ENCODE measurements at places on chromosomes 6 and 20. TPM values are rescaled to one million over a fixed set of nuclear protein-coding genes. Genes with fewer than 3 reads are reported as not detected.

Gene PPP1R11
- 40.0 TPM for total RNA-seq

GRCh38 chr6:11172501-11173327 lies 59.8 kb downstream of the NEDD9 start:
- peak; percentile 77 for DNase-seq

DNA sequence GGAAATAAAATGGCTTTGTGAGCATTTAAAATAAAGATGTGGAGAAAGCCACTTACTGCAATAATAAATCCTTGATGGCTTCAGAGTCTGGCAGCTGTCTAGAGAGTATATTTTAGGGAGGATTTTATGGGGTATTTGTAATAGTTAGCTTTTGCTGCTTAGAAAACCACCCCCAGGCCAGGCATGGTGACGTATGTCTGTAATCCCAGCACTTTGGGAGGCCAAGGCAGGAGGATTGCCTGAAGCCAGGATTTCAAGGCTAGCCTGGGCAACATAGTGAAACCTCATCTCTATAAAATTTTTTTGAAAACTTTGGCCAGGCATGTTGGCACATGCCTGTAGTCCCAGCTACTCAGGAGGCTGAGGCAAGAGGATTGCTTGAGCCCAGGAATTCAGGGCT lies 63.8 kb downstream of the ISM1 start:
- DNase-seq, result no peak

Gene PROKR2
- total RNA-seq, result not detected

- DNase-seq, result no peak
These were observed 145.7 kb downstream of the RFX6 start for GRCh38 chr6:117022774-117023173.

- no peak for DNase-seq
These were observed 7.4 kb downstream of the CPNE1 start for GRCh38 chr20:35657271-35657670.

GRCh38 chr6:44041461-44042260 lies 85.6 kb downstream of the MRPL14 start:
- DNase-seq, result peak; percentile 40

DNA sequence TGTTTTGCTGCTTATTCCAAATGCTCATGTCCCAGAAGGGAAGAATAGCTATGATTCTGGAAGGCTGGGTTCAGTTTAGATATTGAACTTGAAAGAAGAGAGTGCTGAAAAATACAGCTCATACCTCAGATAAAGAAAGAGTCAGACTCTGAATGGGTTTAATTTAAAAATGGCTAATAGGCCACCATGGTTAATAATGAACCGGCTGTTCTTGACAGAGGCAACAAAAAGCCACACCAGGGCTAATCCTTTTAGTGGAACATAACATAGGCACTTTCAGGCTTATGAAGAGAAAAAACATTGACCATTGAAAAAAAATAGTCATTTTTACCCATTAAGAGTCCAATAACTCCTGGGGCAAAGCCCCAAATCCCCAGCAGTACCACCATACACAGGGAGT lies 59.4 kb downstream of the TNFRSF21 start:
- DNase-seq, result no peak

DNA sequence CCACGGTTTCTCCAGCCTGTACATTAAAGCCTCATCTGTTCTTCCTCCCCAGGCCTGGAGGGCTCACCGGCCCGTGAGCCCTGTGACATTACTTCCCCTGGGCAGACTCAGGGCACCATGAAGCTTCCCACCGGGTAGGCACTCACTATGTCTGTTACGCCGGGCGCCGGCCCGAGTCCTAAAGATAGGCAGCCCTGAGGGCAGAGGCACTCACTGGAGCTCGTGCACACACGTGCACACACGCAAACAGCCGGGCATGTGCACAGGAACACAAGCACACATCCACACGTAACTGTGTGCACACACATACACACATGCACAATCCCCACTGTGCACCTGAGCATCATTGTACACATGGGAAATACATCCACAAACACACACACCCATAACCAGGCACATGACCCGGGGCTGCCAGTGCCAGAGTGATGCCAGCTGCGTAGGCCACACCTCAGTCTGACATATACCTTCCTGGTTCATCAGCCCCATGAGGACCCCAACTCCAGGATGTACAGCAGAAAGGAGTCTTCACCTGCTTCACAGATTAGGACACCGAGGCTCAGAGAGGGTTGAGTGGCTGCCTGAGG lies 83.7 kb downstream of the YTHDF1 start:
- peak; percentile 72 for DNase-seq

DNA sequence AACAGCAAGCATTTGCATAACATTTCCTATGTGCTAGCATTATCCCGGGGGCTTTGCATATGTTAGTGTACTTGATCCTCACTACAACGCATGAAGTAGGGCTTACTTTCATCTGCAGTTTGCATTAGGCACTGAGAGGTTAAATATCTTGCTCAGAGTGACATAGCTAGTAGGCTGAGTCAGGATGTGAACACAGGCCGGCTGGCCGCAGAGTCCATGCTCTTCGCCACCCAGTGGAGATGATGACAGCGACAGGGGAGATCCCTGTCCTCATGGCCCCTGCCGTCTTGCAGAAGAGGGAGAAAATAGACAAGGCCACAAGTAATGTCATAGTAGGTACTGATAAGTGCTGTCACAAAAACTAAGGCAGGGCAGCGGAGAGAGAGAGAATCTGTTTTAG lies 46.9 kb downstream of the LYRM4 start:
- peak; percentile 57 for DNase-seq

DNA sequence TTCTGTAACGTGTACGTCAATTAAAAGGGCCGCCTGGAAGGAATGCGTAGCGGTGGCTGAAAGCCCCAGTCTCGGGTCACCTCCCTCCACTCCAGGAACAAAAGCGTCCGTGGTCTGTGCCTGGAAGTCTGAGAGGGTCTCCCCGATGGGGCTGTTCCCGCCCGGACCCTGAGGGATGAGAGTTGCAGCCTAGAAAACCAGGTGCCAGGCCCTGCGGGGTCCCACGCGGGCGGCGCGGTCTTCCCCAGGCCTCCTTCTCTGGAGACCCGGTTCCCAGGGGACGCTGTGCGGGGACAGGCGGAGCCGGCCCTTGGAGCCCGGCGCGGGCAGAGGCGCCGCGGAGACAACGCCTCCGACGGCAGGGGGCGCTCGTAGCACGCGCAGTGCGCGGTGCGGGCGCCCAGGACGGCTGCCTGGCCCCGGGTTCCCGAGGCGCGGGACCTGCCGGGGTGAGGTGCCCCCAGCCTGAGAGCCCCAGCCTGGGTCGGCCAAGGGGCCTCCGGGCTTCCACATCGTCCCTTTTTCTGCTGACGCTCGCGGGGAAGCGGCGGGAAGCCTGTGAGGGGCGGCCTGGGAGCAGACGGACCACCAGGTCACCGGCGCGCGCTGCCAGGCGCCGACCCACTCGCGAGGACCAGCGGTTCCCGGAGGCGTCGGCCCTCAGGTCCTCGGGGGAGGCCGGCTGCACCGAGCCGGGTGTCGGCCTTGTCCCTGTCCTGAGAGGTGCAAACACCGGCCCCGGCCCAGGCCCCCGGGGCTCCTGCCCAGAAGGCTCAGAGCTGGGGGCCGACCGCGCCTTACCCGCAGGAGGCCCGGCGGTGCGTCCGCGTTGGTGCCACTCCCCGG lies 5.3 kb upstream of the FOXC1 start:
- peak; percentile 82 for DNase-seq

Gene SUMO4
- 6.9 TPM for total RNA-seq

Gene NRSN1
- not detected for total RNA-seq

Gene ADGRB3
- total RNA-seq, result 5.4 TPM

DNA sequence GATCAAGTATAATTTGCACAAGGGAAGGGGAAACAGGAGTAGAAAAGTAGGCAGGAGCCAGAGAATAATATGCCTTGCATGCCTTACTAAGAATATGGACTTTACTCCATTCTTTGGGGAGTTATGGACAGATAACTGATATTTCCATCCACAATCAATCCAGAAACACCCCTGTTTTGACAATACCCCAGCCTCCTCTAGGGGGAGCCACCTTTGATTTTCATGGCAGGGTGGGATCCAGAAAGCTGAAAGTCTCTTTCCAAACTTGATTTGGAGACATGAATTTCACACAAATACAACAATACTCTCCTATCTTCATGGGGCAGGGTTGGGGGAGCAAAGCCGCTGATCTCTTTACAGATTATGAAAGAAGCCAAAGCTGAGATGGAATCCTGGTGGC lies 404.1 kb downstream of the FOXA2 start:
- no peak for DNase-seq

Gene DOK5
- total RNA-seq, result 9.1 TPM

Gene GDAP1L1
- total RNA-seq, result not detected

GRCh38 chr6:144546807-144547206 lies 261.7 kb downstream of the UTRN start:
- no peak for DNase-seq

DNA sequence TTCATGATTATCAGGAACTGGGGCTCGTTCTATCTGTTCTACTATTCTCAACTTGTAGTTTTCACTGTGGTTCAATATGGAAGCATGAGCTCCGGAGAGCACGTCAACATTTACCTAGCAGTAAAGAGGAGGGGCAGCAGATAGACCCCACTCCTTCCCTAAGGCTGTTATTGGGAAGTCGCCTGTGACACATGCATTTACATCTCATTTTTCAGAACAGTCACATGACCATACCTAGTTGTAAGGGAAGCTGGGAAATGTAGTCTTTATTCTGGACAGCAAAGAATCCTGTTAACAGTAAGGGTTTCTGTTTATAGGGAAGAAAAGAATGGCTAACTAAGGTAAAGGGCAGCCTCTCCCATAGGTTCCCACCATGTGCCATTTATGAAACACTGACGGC lies 158.3 kb downstream of the ZFP64 start:
- DNase-seq, result no peak

Gene KCNK16
- total RNA-seq, result not detected

Gene PAX1
- not detected for total RNA-seq

- peak; percentile 79 for DNase-seq
These were observed 5.8 kb upstream of the KIAA0408 start for GRCh38 chr6:127464881-127465459.

DNA sequence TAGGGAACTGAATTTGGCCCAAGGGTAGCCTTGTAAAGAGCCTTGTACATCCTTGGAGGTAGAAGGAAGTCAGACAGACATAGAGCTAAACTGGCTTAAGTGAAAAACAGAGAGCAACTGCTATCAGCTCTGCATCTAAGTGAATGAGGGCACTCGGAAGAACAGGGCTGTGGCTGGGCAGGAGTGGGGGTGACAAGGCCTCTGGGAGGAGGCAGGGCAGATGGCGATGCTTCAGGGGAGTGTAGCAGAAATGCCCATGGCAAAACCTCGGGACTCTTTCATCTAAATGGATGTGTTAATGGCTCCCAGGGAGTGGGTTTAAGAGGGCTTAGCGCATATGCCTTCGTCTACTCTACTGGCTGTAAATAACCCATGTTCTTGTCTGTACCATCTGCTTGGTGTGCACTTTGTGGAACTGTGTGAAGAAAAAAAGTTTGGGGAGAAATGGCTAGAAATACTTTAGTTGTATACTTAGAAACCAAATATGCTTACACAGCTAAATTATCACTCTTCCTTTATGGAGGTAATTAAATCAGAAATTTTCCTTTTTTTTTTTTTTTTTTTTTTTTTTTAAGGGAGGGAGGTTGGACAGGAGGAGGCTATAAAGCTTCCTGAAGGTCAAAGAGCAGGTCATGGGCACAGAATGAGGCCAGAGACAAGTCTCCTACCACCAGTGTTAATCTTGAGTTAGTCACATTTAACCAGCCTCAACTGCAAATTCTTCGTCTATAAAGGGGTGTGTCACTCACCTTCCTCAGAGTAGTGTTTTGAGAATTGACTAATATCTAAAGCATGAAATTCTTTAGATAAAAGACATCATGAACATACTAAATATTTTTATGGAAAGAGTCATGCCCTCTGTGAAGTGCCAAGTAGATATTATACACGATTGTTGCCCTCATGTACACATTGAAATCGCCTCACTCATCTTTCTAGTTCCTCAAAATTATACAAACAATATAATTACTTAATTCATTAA lies 60.9 kb downstream of the FYN start:
- DNase-seq, result no peak

Gene MAVS
- 33.4 TPM for total RNA-seq

DNA sequence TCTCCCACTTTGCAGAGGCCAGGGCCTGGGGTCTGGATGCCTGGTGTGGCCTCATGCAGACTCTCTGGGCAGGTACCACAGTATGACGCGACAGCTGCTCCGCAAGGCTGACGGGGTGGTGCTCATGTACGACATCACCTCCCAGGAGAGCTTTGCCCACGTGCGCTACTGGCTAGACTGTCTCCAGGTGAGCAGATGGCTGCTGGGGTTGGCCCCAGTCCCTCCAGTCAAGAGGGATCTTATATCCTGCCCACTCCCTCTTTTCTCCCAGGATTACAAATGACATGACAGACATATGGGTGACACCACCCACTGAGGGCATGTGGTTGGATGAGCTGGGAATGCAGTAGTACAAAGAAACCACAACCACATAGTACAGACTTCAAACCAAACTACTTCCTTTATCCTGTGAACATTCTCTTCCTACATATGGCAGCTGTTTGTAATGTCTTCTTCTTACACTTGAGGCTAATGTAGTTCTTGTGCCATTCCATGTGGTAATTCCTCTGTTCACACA lies 29.9 kb downstream of the RAB44 start:
- no peak for DNase-seq

Data from aorta (tissue), 5 donors.